Stromal cell of bone marrow (primary cell): ENCODE measurements at places on chromosomes 7 and 10.

DNA sequence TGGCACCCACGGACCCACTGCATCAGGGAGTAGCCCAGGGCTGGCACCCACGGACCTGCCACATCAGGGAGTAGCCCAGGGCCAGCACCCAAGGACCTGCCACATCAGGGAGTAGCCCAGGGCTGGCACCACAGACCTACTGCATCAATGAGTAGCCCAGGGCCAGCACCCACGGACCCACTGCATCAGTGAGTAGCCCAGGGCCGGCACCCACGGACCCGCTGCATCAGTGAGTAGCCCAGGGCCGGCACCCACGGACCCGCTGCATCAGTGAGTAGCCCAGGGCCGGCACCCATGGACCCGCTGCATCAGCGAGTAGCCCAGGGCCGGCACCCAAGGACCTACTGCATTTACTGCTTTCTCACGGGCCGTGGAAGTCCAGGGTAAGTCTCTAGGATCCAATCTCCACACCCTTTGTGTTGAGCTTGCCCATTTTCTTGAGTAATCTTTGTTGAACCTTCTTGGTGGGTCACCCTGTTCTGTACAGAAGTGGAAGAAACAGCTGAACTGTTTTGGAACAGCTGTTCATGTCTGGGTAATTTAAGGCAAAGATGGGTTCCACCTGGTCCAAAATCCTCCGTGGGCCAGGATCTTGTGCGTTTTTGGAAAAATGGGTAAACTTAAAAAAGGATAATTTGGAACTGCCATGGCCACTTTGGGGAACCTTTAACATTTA, 69.0 kb downstream of the VIPR2 start:
- DNase-seq: no peak

GRCh38 chr7:127650847-127651555, 993 bp upstream of the SND1 start:
- DNase-seq: no peak

DNA sequence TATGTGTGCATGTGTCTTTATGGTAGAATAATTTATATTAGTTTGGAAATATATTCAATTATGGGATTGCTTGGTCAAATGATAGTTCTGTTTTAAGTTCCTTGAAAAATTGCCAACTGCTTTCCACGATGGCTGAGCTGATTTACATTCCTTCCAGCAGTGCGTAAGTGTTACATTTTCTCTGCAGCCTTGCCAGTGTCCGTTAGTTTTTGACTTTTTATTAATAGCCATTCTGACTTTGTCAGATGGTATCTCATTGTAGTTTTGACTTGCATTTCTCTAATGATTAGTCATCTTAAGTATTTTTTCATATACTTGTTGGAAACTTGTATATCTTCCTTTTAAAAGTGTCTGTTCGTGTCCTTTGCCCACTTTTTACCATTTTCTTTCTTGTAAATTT, 434.2 kb upstream of the POT1 start:
- peak; percentile 15 for DNase-seq

DNA sequence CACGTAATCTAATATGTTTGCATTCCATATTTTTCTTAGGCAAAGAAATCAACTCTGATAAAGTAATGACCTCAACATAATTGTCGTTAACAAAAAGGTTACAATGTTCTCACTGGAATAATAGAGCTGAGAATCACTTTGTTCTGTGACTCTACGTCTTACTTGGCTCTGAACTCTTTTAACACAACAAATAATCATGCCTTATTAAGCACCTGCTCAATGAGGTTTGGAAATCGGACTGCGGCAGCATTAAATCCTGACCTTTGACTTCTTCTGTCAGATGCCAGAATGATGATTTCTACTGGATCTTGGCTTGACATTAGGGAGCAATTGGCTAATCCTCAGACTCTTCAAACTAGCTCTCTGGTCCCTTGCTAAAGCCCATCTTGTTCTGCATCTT, 233.6 kb downstream of the SEMA3D start:
- DNase-seq: no peak

DNA sequence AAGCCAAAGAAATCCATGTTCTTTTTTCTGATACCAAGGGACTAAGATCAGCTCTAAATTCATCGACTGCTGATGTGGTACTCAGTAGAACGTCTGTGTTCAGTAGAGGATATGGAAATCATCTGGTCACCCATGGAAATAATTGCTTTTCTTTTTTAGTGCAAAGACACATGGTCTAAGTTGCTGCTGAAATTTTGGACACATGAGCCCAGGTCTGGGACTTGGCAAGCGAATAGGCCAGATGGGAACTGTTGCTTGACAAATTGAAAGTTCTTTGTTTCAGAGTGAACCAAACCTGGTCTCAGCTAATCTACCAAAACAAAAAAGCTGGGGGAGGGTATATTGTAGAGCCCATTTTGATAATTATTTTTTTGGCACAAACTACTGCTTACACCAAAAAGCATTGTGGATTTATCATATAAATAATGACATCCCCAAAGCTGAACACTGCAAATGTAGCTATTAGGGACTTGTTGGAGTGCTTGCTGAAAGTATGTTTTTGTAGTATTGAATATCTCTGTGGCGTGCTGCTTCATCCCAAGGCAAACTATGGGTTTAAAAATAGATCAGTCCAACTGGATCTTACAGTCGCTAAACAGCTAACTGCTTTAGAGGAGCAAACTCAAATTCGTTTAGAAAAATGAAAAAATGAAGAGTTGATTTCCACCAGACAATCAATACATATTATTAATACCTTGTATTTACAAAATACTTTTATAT, 144.7 kb downstream of the TRIL start:
- DNase-seq: no peak

DNA sequence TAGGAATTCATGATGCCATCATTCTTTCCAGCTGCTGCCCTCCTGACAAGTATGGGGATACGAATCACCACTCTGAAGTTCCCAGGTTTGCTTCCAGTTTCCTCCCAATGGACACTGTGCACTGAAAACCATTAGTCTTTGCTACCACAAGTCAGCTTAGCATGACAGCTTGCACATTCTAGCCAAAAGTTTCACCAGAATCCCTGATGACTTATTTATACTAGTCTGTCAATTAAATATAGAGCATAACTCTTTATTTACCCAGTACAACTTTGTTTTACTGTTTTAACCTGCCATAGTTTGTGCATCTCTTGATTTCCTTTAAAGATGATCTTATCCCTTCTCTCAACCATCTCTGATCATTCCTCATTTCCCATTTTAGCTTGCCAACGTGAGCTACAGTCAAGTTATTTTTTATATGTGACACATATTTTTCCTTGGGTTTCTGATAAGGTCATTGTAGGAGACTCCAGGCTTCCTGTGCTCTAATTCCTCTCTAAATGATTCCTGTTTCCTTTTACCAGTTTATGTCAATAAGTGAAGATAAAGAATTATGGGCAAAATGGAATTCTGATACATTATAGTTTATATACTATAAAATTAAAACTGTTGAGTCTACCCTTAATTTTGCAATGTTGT, 167.5 kb upstream of the MEOX2 start:
- peak; percentile 78 for DNase-seq

DNA sequence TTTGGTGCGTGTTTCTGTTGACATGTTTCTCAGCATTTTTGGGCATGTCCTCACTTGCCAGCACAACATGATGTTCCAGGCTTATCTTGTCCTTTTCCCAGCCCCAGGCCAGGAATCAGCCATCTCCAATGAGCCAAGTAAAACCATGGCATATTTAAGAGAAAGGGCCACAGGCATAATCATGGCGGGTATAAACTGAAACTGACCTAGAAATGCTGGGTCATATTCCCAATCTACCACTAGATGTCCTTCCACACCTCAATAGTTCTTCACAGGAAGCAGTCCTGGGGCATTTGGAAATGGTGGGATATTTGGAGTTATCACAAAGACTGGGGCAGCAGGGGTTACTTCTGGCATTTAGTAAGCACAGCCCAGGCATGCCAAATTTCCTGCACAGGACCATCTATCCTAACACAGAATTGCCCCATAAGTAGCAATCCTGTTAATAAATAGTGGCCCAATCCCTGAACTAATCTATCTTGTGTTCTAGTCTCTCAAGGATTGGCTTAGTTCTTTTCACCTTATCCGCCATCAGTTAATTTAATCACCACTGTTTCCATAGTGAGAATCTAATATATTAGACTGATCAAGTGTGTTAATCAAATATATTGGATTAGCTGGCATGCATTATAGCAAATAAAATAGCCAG, 101.6 kb downstream of the NPSR1 start:
- DNase-seq: peak; percentile 10

GRCh38 chr7:68364886-68365625, 1233.2 kb upstream of the AUTS2 start:
- no peak for DNase-seq

DNA sequence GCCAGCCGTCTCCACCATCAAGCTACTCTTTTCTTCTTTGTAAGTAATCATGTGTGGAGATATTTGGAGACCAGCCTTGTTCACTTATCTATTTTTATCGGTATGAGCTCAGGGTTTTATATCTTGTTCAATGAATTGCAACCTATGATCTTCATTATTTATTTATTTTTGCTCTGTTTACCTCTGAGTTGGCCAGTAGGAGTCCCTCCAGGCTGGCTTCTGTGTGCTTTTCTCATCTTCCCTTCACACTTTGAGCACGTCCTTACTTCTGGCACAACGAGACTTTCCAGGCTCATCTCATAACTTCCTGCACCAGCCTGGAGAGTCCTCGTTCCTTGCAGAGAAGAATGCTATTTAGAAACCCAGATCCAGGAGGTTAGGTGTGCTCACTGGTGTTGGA, 375.8 kb upstream of the PODXL start:
- DNase-seq: no peak

- peak; percentile 29 for DNase-seq
These were observed 163.1 kb upstream of the NPVF start for GRCh38 chr7:25391295-25391861.

DNA sequence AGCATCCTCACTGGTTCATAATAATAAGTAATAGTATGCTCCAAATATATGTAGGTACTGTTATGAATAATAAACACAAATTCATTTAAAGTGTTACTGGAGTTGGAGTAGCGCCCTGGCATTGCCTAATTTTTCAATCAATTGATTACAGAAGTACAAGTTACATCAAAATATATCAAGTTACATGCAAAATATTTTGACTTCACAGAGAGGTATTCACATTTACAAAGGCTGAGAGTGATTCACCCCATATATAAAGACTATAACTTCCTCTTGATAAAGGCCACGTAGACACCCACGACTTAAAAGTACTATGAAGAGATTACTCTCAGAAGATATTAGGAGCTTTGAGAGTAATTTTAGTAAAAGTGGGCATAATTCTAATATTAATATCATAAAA, 13.6 kb upstream of the COL17A1 start:
- DNase-seq: no peak

- DNase-seq: no peak
These were observed 35.2 kb downstream of the OR13A1 start for GRCh38 chr10:45280113-45280760.

DNA sequence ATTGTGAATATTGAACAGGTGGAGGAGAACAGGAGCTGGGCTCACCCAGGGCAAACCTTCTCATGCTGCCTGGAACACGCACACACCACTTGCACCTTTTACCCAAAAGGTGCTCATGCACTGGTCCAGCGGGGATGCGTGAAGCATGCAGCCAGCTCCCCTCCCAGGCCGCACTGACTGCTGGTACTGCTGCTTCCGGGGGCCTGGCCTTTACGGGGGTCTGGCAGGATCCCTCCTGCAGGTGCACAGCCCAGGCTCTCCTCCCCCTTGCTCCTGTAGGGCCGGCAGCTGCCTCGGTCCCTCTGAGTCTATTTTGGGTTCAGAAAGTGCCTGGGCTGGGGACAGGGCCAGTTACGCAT, 221.7 kb downstream of the DNAJB6 start:
- DNase-seq: no peak

DNA sequence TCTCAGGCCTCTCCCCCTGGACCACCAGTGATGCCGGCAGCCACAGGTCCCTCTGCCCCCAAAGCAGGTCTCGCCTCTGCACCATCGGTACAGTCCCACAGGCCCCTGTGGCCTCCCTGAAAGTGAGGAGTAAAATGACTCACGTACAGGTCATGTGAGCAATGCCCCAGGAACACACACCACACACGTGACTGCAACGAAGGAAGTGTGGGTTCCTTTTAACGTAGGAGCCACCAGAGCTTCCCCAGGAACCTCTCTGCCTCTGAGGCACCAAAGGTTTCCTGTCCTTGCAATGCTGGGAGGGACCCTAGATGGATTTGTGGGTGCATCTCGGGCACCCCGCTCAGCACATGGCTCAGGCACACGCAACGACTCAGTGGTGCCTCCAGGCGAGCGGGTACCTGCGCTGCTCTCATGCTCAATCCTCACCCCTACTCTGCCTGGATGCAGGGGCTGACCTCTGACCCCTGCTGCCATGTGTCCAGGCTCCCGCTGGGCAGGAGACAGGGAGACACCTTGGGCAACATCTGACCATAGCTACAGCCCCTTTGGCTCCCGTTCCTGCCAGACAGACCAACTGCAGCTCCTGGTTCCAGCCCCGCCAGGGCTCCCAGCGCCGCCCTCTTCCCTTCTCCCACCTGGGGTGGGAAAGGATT, 120.7 kb downstream of the PRKAG2 start:
- no peak for DNase-seq

DNA sequence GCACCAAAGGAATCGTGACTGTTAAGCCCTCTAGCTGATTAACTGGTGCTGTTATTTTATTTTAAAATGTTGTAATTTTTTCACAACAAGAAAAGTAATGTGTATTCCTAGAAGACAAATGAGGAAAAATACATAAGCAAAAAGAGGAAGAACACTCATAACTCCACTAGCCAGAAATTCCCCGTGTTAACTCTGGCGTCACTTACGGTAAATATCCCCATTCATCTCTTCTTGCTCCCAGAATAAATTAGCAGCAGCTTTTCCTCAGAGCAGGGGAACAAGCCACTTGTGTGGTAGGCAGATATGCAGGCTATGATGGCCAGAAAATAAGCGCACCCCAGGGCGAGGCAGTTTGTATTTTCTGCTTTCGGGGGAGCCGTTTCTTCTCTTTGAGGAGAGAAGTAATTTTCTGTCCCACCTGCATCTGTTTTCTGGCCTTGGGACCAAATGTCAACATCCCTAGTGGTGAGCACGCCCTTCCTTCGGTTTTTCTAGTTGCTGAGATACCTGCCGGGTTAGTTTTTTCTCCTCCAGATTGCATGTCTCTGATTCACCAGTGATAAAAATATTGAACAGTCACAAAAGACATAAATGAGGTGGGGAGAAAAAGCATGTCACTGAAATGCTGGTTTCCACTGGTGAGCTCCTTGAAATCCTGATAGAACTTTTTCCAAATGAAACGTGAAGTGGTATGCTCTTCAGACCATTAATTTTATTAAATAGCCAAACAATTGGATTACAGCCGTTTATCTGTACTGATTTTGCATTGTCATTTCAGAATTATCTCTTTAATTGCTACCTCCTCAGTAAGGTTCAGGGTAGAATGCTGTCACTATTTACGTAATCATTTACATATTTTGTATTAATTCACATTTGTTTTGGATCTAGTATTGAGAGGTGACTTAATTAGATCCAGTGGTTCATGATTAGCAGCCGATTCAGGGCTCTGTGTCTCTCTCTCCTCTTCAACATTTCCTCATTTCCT, 268.1 kb downstream of the CAMK1D start:
- no peak for DNase-seq

- DNase-seq: peak; percentile 72
These were observed 734 bp downstream of the CHST3 start for GRCh38 chr10:71964743-71965515.

GRCh38 chr7:105270117-105270516, 118.6 kb downstream of the SRPK2 start:
- no peak for DNase-seq

- DNase-seq: no peak
These were observed 737 bp downstream of the CNNM2 start for GRCh38 chr10:102918817-102919245.
